Fibroblast of skin of left quadriceps (primary cell): ENCODE measurements at places on chromosomes 4 and X.

- DNase-seq, result no peak
Measured at GRCh38 chr4:16226816-16227461, 668 bp upstream of the TAPT1 start.

- DNase-seq, result no peak
Measured at GRCh38 chr4:185218312-185218711, 8.9 kb downstream of the SNX25 start.

DNA sequence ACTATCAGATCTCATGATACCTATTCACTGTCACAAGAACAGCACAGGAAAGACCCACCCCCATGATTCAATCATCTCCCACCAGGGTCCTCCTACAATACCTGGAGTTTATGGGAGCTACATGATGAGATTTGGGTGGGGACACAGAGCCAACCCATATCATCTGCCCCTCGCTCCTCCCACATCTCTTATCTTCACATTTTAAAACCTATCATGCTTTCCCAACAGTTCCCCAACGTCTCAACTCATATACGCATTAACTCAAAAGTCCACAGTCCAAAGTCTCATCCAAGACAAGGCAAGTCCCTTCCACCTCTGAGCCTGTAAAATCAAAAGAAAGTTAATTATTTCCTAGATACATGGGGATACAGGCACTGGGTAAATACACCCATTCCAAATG lies 1185.2 kb downstream of the PCDH7 start:
- no peak for DNase-seq

GRCh38 chrX:155997436-155997835 lies at the start of gene IL9R:
TSS of gene IL9R (plus strand) at chrX:155997696. CDS start at chrX:155997760, 64 bp downstream.
- no peak for DNase-seq

GRCh38 chrX:118348186-118348810 lies 2.4 kb downstream of the WDR44 start:
- no peak for DNase-seq

GRCh38 chrX:152878976-152879755 lies 18.7 kb upstream of the ZNF185 start:
- DNase-seq, result no peak

DNA sequence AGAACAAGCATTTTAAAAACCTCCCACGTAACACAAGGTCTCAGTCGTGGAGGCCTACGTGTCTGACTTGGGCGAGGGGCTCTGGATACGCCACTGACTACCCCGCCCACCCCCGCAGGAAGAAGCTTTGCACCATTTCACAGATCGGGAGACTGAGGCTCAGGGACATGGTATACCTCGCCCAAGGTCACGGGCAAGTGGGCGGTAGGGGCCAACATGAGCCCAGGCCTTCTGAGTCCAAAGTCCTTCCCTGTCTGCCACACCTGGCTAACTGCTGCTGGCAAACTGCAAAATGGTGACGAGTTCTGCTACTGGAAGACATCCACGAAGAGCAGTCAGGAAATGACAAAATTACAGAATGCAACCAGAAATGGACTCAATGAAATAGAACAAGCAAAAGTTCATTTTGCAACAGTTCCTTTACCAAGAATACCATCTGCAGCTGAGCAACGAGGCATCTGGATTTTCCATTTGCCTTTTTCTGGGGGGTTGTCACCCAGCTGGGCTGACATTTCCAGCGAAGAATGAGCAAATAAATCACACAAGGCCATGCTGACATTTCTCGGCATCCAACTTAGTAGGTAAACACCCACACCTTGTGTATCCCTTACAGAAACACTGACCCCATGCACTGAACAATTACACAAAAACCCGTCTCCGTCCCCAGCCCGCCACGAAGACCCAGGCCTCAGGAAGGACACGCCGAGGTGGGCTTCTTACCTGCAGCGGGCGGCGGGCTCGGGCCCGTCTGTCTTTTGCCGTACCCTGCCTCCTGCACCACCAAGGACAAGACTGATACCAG lies 70.2 kb upstream of the AFAP1 start:
- DNase-seq, result no peak
